ENCODE measurements at places on chromosomes 4 and X.
A peak's percentile ranks its signal among the peaks of the same experiment; 100 is the strongest.

DNA sequence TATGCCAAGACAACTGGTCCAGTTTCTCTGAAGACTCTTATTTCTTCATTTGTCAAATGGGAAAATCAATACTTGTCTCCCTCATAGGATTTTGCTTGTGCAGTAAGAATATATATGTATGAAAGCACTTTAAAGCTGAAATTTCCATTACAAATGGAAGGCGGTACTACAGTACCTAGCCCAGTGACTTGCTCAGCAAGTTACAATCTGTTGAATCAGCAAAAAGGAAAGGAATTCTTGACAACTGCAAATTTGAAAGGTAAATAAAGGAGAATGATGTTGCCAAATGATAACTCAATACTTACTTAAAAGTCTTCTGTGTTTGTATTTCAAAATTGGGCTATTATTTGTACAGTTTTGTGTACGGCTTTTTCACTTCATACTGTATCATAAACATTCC lies 71.1 kb downstream of the PKD2 start:
- DNase-seq, result no peak

GRCh38 chr4:60404027-60404426 lies 796.1 kb upstream of the ADGRL3 start:
- DNase-seq, result no peak

- no peak for DNase-seq
Measured at GRCh38 chr4:117577686-117578311, 456.5 kb upstream of the NDST3 start.

DNA sequence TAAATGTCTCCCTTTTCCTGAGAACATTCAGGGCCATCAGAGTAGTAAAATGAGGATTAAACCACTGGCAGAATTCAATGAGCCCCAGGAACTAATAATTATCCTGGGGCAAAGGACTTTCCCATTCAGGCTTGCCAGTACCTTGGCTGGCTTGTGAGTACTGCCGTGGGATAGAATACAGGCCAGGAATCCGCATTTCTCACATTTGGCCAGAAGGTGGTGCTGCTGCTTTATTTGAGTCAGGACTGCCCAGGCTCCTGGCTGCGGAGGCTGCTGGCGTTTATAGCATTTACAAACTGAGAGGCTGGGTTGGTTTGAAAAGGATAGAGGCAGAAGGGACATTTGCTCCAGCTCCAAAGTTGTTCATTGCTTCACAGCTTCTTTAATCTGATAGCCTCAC lies 91.4 kb downstream of the RTL9 start:
- DNase-seq, result peak; percentile 22

GRCh38 chr4:89336818-89337420 lies 29.3 kb upstream of the GPRIN3 start:
- DNase-seq, result no peak

- peak; percentile 37 for DNase-seq
Measured at GRCh38 chrX:117973110-117973807, 143.4 kb downstream of the KLHL13 start.

- DNase-seq, result no peak
Measured at GRCh38 chr4:26162101-26162500, 158.7 kb upstream of the RBPJ start.

DNA sequence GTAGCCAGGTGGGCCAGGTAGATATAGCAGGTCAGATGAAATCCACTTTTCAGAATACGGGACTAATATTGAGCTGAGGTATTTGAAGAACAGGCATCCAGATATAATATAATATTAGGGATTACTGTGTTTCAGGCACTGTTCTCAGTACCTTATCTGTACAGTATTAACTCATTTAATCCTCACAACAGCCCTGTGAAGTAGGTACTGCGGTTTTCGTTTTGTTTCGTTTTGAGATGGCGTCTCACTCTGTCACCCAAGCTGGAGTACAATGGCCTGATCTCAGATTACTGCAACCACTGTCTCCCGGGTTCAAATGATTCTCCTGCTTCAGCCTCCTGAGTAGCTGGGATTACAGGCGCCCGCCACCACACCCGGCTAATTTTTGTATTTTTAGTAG lies 129.6 kb downstream of the IL1RAPL2 start:
- DNase-seq, result no peak

GRCh38 chrX:133175605-133176004 lies 42.5 kb downstream of the TFDP3 start:
- no peak for DNase-seq

GRCh38 chrX:17685026-17685425 lies 52.3 kb upstream of the SCML1 start:
- no peak for DNase-seq

DNA sequence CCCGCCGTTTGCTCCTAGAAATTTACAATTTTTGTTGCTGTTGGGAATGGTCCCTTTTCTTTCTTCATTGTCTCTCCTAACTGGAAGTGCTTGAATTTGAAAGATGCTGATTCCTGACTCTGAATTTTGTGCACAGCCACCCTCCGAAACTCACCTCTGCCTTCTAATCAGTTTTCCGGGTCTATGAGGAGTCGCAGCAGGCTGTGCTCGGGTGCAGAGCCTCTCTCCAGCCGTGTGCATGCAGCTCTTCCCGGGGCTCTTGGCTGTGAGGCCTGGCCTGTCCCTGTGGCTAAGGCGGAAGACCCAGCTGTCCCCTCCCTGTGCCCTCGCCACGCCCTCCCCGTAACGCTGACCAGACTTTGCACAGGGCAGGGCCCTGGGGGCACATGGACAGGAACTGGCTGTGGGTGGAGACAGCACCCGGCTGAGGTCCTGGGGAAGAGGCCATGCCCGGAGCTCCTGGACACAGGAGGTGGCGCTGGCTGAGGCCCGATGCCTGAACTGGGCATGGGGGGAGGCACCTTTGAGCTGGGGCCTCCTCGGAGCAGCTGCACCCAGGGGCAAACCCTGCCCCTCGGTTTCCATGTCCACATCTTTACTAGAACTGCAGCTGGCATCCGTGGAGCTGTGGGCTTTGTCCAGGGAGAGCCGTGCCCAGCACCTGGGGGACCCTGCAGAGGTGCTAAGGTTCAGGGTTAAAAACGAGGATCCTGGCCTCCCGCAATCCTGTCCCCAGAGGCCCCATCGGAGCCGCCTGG lies 32.6 kb upstream of the SPON2 start:
- no peak for DNase-seq

DNA sequence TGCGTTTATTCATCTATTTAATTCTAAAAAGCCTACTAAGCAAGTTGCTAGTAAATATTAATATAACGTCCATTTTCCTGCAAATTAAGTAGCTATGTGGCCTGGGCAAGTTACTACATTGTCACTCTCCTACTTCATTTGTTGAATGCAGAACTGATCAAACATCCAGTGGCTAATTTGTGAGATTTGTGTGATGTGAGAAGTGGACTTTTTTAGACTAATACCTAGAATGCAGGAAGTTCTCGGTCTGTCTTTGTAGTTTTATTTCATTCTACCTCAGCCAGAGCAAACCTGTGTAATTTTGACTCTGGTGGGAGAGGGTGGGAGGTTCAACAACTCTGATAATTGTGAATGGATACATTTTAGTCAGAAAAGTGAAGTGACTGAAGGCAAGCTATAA lies 840 bp downstream of the GUF1 start:
- no peak for DNase-seq

GRCh38 chr4:82753238-82753637 lies 45.4 kb downstream of the SCD5 start:
- DNase-seq, result no peak

DNA sequence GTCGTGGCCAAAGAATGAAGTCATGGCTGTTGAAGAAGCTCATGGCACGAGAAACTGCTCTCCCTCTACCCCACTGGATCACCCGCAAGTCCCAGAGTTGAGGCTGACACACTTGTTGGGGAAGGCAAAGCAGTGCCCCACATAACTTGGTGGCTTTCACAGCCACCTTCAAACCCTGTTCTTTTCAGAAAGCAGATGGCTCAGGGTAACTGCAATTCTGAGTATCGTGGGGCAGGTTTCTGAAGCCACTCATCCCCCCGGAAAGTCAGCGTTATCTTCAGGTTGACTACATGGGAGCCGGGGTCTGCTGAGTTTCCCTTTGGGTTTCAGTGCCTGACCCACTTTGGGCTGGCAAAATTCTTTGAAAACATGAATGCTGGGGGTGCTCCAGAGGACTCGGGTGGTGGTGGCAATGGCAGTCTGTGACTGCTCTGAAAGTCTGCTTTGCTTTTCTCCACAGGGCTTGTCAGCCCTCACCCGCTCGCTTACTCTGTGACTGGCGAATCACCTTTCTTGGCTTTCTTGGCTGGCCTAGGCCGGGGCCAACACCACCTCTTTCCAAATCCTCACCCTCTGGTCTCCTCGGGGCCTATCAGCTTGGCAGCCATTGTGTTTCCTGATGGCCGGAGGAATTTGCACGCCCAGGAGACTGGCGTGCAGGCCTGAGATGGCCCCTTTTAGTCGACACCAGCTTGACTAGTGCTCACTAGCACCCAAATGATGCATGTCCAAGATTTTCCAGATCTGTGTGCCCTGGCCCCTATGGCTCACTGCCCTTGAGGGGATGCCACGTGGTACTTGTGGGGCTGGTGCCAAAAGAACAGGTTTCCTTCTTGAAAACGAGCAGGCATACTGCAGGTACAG lies 7.3 kb downstream of the PPP1R3F start:
- DNase-seq, result no peak

DNA sequence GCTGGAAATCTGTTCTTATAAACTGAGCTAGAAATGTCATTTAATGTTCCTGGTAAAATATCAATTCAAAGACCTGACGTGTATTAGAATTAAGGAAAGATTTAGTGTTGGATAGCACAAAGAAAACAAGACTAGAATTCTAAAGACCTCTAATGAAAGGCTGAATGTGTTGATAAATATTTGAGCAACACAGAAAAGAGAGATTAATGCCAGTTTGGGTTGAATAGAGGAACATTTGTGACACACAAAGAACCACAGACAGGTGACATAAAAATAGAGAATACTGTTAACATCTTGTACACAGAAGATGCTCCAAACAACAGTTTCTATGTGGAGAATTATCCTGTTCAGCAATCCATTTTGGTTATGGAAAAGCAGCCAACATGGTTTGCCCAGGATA lies 222.1 kb upstream of the GALNT7 start:
- DNase-seq, result no peak

GRCh38 chr4:36638273-36638811 lies 356.9 kb downstream of the DTHD1 start:
- DNase-seq, result no peak

GRCh38 chr4:158513256-158513655 lies 8.4 kb upstream of the RXFP1 start:
- no peak for DNase-seq

GRCh38 chr4:81052119-81053068 lies 21.9 kb downstream of the BMP3 start:
- peak; percentile 54 for DNase-seq

DNA sequence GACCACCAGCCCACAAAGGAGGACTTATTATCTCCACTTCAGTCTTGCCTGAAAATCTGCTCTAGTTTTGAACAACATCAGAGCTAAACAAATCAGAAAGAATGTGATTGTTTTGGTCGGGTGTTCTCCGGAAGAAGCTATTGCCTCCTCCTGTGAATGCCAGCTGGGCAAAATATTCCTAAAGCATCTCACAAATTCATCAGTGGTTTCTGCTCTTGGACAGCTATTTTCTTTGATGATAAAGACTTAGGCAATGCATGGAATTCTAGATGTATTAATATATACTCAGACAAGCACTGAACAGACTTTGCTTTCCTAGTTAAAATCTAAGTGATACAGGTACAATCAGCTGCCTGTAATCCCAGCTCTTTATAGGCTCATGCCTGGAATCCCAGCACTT lies 71.8 kb downstream of the ASMT start:
- DNase-seq, result no peak

- DNase-seq, result no peak
Measured at GRCh38 chrX:139738581-139738980, 30.6 kb upstream of the MCF2 start.

- DNase-seq, result peak; percentile 51
Measured at GRCh38 chr4:185039508-185040273, 21.4 kb downstream of the HELT start.

- DNase-seq, result peak; percentile 54
Measured at GRCh38 chr4:176277162-176277904, 8.3 kb upstream of the ASB5 start.

GRCh38 chr4:88286897-88287296 lies 2.5 kb upstream of the PPM1K start:
- peak; percentile 6 for DNase-seq

GRCh38 chr4:95170176-95170575 lies 378.6 kb downstream of the UNC5C start:
- no peak for DNase-seq

GRCh38 chrX:13090027-13090338 lies 45.6 kb upstream of the FAM9C start:
- DNase-seq, result no peak

- DNase-seq, result no peak
Measured at GRCh38 chr4:118340109-118340508, 12.7 kb downstream of the PRSS12 start.

DNA sequence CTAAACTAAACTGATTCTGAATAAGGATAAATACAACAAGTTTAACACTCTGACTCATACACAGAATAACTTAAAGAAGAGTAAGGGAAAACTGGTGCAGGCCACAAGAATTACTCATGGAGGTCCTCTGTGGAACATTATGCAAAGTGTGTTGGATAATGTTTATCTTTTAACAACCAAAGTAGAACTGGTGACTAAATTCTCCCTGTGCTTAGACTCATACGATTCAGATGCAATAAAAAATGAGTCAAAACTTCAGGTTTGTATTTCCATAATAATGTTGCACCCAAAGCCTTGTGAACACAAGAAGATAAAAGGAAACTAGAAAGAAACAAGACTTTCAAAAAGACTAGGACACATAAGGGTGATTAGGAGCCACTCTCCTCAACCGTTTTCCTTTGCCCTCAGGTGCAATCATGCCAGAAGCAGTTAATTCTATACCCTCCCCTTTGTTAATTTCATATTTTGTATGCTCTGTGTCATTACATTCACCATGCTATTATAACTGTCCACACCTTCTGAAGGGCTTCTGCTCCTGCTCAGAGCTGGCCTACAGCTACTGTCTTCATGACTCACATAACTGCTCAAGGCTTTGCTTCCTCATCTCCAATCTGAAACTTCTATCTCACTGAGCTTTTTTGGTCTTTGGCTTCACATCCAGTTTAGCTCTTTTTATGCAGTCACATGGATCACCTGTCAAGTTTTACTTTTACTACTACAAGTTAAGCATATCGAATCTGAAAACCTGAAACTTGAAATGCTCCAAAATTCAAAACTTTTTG lies 60.2 kb downstream of the KCNIP4 start:
- DNase-seq, result peak; percentile 57

GRCh38 chr4:111018216-111018615 lies 395.3 kb upstream of the PITX2 start:
- DNase-seq, result no peak

GRCh38 chrX:131288738-131289511 lies at the start of gene IGSF1:
Gene IGSF1 (minus strand): TSS chrX:131289306. CDS start chrX:131286674, 2,632 bp downstream.
- DNase-seq, result peak; percentile 2

Measured in Caki2 (cell line).